ENCODE measurements at places on chromosomes 7 and 10.

DNA sequence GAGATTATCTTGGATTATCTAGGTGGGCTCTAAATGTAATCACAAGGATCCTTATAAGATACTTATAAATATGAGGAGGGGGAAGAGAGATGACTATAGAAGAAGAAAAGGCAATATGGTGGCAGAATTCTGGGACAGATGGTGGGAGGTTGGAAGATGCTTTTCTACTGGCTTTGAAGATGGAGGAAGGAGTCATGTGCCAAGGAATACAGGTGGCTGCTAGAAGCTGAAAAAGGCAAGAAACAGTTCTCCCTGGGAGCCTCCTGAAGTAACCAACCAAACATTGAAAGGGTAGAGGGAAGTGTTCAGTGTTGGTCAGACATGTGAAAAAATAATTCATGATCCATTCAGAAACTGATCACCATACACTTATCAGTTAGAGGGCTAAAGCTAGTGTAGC, 213.3 kb downstream of the WDR11 start:
- no peak for DNase-seq

DNA sequence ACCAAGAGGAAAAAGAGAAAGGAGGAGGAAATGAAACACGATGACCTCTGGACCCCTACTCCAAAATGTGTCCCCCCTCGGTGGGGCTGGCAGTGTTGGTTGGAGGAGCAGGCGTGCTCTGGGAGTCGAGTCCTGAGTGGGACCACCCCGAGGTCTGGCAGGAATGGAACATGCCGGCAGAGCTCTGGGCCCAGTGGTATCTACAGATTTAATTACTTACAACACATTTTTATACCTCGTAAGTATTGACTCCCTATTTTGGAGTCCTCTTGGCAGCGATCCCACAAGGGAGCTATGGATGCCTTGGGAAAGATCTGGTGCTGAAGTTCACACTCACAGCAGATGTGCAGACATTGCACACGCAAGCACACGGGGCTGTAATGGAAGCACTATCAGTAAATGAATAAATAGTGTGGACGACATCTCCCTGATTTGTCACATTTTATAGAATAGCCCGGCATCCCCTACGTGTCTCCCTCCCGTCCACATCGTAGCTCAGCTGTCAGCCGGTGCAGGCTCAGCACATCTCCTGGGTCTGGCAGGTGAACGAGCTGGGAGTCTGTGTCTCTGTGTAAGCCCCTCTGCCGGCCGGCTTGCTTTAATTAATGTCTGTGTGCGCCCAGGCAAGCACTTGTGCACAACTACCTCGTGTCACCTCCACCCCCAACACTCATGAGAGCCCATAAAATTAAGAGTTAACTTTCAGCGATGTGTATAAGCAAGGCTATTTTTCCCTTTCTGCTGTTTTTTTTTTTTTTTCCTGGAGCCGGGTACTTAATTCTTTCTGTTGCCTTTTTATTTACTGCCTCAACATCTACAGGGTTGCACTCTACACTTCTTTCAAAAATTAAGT, 603.2 kb downstream of the LRMDA start:
- DNase-seq: no peak

DNA sequence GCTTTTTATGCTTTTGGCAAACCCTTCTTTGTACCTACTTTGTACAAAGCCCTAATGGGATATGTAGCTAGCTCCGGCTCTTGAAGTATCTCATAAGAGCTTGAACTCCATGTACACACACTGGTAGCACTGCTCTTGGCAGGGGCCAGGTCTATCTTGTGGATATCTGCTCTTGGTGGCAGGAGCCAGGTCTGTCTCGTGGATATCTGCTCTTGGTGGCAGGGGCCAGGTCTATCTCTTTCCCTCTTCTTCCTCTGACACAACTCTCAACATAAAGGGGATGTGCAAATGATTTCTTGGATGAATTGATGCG, 91.9 kb downstream of the WNT2 start:
- DNase-seq: no peak

DNA sequence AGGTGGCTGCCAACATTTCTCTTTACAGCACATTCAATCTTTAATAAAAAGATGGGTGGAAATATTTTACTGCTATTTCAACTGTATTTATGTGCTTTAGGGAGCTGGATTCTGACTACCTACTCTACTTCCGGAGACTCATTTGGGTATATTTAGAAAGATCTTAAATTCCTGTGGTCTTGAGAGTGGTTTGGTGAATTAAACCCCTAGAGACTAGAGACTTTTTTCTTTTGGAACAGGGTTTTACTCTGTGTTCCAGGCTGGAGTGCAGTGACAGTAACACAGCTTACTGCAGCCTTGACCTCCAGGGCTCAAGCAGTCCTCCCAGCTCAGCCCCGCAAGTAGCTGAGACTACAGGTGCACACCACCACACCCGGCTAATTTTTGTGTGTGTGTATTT, 79.0 kb upstream of the HABP2 start:
- DNase-seq: no peak

- no peak for DNase-seq
Observed at GRCh38 chr7:28390426-28390825, 21.9 kb upstream of the CREB5 start.

- no peak for DNase-seq
Observed at GRCh38 chr10:58830697-58831096, 318.0 kb downstream of the BICC1 start.

- peak; percentile 9 for DNase-seq
Observed at GRCh38 chr7:8391353-8392062, 41.9 kb upstream of the NXPH1 start.

DNA sequence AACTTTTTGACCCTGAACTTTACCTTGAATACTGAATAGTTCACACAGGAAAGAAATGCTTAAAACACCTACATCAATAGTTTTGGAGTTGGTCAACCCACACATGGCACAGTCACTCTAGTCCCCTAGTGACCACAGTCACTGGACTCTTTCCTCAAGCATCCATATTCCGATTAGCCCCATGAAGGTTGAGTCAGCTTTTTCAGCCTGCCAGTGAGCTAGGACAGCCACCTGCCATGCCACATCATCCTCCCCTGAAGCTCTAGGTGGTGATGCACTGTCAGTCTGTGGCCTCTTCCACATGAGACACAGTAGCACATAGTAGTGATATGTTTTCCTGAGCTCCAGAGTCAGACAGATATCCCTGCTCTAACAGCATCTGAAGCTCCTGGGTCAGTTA, 537.2 kb downstream of the XPNPEP1 start:
- DNase-seq: no peak

DNA sequence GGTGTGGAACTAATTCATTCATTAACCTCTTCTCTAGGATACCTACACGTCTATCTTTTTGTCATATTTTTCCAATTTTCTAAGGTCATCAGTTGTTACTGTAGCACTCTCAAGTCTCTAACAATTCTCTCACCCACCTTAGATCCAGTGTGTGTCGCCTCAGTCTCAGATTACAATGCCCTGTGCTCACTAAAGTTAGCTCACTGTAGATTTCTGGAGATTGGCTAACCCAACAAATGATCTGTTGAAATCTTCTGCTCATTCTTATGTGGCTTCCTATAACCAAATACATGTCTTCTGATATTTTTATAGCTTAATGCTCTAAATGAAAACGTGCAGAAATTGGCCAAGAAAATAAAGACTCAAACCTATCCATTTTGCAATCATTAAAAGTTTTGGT, 142.6 kb downstream of the SLC25A13 start:
- DNase-seq: no peak

DNA sequence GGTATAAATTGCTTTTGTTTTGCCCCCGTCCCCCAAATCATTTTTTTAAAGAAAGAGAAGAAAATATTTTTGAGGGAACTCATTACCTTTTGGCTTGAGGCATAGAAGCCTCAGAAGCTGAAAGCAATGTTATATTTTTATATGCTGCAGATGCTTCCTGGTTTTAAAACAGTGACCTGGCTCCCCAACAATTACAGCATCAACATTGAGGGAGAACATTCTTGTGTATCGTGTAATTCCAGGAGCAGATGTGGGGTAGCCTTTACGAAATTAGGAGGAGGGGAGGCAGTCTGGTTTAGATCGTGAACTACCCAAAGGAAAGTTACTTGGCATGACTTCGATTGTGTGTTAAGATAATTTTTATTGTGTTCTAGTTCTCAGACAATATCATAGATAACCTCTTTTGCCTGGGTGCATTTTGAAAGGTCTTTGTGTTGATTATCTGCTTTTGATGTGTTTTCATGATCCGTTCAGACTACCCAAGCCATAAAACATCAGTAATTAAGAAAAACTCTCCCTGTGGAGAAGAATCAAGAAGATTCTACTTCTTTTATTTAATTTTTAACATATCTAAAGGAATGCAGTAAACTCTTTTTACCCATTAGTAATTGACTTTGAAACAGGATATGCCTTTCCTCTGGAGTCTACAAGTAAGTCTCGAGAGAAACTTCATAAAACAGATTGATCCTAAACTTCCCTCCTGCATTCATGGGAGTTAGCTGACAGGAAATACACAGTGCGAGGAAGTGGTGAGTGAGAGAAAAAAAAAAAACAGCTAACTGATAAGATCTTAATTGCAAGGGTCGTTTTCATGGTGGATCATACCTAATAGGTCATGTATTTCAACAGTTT, 141.4 kb downstream of the KIAA1217 start:
- no peak for DNase-seq

GRCh38 chr10:102814453-102814871, 22.8 kb downstream of the CYP17A1 start:
- DNase-seq: no peak

DNA sequence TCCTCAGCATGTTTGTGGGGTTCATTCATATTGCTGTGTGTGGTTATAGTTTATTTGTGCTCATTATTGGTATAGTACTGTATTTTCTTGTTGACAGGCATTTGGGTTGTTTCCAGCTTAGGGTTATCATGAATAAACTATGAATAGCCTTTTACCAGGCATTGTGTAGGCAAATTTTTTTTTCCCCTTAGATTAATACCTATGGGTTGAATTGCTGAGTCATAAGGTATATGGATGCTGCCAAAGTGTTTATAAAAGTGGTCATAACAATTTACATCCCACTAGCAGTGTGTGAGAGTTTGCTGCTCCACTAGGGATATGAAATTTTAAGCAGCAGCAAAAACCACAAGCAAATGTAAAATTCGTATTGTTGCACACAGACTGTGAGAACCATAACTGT, 175.0 kb downstream of the PLPP4 start:
- DNase-seq: no peak

- peak; percentile 31 for DNase-seq
Observed at GRCh38 chr7:13179011-13179582, 491.7 kb downstream of the ARL4A start.

DNA sequence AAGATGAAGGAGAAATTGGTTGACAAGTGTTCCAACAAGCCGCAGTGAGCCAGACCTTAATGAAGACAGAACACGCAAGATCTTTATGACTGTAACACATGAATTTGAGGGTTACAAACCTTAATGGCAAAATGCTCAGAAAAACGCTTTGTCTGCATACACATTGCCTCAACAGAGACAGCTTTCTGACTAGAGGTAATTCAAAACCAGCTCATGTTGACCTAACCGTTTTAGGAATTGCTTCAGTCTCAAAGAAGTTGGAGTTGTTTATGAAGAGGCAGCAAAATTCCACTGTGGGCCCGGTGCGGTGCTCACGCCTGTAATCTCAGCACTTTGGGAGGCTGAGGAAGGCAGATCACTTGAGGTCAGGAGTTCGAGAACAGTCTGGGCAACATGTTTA, 2.2 kb upstream of the GTF2I start:
- no peak for DNase-seq

- DNase-seq: no peak
Observed at GRCh38 chr10:45082176-45082575, 81.5 kb downstream of the ZNF22 start.

DNA sequence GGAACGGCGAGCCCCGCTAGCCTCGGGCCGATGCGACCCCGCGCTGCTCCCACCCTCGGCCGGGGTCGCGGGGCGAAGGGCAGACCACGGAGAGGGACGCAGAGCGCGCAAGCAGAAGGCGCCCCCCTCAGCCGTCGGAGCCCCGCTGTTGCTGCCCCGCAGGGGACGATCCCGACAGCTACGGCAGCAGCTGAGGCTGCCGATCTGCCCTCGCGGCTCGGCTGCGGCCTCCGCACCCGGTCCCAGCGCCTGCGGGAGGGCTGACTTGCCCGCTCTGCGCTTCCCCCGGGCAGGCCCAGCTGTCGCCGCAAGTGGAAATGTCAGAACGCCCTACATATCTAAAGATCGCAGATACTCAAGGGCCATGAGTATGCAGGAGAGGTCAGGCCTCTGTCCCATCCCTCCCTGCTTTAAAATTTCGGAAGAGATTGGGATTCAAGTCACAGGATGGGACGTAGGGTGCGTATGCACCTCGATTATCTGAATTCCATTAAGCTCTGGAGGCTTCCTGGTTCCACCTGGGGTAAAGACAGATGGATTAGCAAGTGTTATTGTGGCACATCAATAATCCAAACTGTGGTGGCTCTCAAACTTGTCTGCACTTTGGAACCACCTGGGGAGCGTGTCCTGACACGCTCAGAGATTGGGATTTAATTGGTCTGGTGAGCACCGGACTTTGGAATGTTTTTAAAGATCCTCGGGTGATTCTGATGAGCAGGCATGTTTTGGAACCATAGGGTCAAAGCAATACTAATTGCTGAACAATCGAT, at the start of gene CRPPA:
Gene CRPPA (minus strand): TSS at position 206 of the 770 bp plus-strand sequence. CDS start 216 bp downstream, outside the sequence.
- no peak for DNase-seq

- no peak for DNase-seq
Observed at GRCh38 chr7:73974101-73974947, 53.6 kb upstream of the ELN start.

DNA sequence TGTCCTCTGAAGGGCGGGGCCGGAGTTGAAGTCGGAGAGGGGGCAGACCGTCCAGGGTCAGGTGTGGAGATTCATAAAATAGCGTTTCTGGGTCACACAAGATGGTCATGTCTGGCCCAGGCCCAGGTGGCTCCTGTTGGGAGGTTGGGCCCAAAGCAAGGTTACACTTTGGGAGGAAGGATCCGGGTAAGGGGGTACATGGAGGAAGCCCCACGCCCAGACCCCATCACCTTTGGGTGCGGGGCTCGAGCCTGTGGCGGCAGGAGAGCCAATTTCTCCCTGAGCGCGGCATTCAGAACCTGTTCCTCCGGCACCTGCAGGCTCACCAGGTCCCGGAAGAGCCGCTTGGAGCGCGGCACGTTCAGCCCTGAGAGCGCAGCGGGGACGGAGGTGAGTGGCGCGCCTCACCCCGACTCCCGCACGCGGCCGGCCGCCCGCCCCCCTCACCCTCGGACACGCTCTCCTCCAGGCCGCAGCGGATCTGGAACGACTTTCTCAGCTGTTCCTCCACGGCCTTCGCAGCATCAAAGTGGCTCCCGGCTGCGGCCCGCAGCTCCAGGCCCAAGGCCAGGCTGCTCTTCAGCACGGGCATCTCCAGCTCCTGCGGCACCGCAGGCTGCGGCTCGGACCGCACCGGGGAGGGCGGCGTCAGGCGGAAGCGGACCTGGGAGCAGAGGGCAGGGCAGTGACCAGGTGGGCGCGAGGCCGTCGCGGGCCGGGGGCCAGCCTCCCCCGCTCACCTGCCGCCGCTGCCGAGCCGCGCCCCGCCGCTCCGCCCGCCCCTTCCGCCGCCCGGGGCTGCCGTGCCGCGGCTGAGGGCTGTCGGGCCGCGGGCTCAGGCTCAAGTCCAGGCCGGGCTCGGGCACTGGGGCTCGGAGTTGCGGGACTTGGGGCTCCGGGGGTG, 644 bp downstream of the PPP1R35 start:
- peak; percentile 81 for DNase-seq

Data from NAMALWA (cell line).